Heart right ventricle (tissue), 16 donors: ENCODE measurements at places on chromosomes 7 and 10. TPM values are rescaled to one million over a fixed set of nuclear protein-coding genes. Genes with fewer than 3 reads are reported as not detected.

Gene HKDC1
- total RNA-seq = not detected

Gene TFAM
- total RNA-seq = 35.6 TPM

- DNase-seq = no peak
Measured at GRCh38 chr7:128530855-128531104, 54.2 kb downstream of the METTL2B start.

DNA sequence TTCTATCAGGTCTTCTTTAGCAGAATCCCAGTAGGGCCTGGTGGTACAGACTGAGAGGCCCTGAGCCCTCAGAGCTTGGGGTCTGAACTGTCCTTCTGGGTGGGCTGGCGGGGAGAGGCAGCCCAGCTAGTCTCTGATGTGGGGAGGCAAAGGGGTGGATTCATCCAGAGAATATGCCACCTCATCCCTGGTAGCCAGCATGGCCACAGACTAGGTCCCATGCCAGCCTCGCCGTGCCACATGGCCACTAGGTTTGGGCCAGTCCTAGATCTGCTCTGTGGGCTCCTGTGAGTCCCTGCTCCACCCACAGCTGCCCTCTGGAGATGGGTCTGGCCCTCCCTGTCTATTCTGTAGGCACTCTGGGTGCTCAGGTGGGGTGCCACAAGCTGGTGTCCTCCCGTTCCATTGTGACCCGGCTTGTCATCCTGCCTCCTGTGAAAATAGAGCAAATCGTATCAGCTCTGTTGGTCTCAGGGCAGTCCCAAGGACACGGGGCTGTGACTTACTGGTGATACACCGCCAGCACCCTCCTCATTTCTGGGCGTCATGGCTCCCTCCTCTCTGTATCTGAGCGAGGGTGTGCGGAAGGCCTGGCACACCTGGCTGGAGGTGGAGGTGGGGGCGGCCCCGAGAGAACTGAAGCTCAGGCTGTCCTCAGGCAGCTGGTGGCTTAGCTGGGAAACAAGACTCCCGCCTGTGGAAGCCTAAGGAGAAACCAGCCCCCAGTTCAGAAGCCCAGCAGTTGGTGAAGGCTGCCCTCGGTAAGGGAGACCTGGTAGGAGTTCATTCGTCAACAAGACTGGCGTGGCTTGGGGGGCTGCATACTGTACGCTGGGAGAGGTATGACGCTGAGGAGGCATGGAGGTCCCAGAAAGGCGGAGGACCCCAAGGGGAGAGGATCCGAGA is 33.3 kb downstream of the UNC5B start:
- DNase-seq = no peak

GRCh38 chr7:16754856-16755317 is 1.3 kb downstream of the TSPAN13 start:
- no peak for DNase-seq

- no peak for DNase-seq
Measured at GRCh38 chr10:34341473-34341872, 473.6 kb downstream of the PARD3 start.

GRCh38 chr7:80707318-80707717 is 68.9 kb downstream of the CD36 start:
- no peak for DNase-seq

GRCh38 chr10:49560526-49560925 is 21.6 kb upstream of the ERCC6 start:
- DNase-seq = no peak

DNA sequence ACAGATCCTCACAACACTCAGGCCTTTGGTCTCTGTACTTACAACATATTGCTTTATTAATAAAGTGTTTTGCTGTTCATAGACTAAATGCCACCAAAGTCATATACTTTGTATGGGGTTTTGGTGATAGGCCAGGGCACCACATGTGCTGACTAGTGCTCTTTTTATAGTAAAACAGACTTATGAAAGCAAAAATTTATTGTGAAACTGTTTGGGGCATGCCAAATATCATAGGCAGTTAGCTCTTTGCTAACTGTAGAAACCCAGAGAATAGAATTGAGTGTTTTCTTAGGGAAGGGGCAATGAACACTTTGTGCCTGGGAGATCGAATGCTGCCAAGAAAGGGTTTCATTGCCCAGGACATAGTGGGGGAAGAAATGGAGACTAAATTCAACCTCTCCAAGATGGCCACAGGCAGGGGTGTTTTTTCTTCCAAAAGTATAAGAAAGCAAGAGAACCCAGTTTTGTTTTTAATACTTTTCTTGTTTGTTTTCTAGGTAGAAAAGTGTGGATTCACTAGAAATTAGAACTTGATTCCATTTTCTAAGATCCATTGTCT is 142.7 kb downstream of the TRIL start:
- DNase-seq = no peak

DNA sequence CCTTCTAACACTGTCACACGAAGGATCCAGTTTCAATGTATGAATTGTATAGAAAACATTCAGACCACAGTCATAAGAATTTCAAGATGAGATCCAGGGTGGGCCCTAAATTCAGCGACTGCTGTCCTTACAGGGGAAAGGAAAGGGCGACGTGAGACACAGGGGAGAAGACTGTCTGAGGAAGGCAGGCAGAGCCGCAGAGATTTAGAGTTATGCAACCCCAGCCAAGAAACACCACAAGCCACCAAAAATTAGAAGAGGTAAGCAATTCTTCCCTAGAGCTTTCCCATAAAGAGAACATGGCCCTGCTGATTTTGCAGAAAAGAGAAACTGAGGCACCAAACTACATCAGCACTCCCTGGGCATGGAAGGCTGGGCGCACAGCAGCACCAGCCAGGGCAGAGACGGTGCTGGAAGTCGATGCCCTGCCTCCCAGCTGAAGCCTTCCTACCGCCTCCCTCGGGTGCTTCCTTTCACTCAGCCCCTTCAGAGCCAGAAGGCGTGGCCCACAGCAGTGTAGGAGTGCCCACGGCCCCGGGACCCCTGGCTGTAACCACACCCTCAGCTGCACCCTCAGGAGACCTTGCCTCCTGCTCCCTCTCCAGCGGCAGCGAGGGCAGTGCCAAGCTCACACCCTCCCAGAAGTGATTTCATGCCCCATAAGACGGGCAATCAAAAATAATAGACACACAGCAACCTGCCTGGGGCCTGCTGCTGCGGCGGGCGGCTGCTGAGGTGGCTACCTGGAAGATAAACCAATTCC is 81.0 kb upstream of the LRRC4 start:
- no peak for DNase-seq

- DNase-seq = no peak
Measured at GRCh38 chr7:117096942-117097341, 143.6 kb downstream of the ST7 start.

DNA sequence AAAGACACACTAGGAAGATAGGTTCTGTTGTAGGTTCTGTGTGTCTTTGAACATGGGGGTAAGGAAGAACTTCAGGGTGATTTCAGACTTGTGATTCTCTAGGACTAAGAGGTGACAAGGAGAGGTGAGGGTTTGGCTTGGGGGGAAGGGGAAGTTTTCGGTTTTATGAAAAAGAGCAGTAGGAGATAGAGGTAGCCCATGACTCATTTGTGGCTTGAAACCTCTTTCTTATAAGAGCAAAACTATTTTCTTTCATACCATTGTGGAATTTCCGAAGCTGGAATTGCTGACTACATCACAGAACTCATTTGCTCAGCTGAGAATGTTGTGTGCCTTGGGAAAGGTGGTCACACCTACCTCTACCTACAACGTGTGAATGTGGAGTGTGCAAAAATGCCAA is 39.6 kb upstream of the IKZF1 start:
- DNase-seq = no peak

GRCh38 chr10:116765648-116766081 is 23.3 kb upstream of the HSPA12A start:
- DNase-seq = no peak
